ENCODE measurements at places on chromosomes 16 and 17.

DNA sequence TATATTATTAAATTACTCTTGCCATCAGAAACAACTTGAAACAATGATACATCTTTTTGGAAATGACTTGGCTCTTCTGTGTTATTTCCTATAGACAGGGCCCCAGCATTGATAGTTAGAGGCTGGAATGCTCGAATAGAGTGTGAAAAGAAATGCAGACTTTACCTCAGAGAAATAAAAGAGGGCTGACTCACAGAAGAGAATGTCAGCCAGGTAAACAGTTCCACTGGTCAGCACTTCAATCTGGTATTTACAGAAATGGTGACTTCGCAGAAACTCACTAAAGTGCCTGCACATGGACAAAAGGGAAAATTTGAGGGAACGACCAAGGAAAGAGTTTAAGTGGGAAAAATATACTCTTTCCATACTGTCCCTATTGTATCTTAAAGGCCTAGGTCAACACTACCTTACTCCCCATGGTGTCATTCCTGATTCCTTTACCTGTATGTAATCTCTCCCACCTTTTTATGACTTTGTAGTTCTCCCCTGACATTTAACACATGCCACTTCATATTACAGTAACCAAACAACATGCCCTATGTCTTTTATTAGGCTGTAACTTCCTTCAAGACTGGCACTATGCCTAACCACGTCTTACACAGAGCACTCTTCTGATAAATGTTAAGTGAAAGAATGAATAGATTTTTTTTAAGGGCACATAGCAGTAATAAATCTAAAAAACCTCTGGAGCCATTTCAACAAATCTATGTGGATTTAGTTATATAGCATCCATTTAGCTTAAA is 36.7 kb downstream of the AKAP10 start:
- no peak for DNase-seq

DNA sequence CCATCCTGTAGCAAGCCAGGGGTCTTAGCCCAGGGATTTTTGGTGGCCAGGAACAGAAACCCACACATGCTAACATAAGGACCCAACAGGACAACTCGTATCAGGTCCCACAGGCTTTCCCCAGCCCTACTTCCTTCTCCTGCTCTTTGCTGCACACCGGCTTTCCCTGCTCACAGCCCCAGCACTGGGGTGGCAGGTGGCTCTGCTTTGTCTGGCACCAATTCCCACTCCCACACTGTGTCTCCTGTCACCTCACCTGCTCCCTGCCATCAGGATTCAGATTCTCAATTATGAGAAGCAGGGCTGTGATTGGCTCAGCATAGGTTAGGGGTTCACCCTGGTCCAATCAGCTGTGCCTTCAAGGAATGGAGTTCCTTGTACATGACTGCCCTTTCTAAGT is 94.1 kb downstream of the TMEM132E start:
- no peak for DNase-seq

- DNase-seq: no peak
Measured at GRCh38 chr17:57675427-57676387, 69.4 kb downstream of the CCDC182 start.

DNA sequence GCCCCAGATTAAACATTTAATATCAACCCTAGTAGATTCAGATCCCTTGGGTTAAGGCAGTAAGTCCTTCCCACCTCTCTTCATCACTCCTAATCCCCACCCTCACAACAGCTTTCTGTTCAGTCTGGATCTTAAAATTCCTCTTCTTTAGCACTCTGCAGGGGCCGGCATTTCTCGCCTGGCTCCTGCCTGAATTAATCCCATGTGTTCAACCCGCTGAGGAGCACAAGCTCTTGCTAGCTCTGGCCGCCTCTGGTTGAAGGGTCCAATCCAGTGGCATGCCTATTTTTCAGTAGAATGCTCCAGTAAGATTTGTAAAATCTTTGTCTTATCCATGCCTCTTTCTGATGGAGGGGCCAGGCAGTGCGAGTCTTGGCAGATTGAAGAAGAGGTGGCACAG is 59.2 kb downstream of the CYB5B start:
- no peak for DNase-seq

- DNase-seq: no peak
Measured at GRCh38 chr17:48406936-48407567, 23.0 kb downstream of the SKAP1 start.

DNA sequence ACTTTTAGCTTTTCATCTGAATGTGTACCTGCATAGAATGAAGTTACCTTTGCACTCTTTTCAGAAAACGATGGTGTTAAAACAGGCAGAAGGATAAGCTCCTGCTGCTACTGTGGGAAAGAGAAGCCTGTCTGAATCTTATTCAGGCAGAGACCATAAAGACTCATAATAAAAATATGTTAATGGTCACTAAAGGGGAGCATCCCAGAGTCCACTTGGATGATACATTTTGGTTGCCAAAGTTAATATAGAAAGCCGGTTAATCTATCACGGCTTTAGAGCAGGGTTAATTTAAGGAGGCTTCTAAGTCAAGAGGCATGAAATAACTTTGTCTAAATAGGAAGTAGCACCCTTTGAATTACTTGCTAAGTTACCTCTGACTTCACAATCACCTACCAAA is 2.9 kb downstream of the MARCHF10 start:
- no peak for DNase-seq

DNA sequence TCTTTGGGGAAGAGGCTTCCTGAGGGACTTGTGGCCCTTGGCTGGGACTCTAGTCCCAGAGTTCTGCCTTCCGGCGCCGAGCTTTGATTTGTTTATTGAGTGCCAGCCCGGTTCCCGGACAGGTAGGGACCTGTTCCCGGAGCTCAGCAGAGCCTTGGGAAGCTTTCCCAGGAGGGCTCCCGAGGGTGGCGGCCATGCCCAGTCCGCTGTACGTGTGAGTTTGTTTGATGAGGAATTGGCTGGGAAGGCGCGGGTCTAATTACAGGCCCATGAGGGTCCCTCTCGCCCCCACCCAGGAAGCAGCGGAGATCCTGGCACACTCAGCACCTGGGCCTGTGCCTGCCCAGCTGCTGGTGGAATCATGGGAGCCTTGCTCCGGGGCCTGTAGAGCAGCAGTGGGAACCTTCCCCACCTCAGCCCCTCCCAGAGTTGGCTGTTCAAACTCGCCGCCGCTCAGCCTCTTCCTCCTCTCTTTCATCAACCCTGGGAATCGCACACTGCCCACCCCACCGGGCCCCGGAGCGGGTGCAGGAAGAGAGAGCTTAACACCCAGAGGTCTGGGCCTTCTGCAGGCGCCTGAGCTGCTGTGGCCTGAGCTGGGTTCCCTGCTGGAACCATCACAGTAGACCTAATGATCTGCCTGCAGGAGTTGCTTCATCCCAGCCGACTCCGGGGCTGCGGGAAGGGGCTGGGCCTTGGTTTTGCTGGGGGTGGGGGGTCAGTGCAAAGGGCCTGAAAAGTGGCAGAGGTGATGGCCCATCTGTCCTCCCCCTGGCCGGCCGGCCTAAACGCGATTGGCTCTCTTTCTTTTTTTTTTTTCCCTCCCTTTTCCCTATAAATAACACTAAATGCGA is 313.7 kb downstream of the SEC14L1 start:
- no peak for DNase-seq

DNA sequence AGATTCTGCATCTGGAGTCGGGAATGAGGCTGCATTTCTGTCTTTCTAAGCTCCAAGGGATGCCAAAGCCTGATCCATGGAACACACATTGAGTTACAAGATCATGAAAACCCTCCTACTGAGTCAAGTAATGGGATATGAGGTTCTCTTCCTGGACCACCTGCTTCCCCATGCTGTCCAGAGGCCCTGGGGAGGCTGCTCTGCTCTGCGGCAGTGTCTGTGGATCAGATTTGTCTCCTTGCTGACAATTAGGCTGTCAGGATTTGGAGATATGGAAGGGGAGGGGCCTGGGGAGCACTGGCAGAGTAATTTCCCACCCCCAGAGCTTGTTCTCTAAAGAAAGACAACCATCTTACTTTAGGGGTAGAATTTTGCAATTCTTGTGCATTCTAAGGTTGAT is 33.0 kb downstream of the C16orf95 start:
- DNase-seq: no peak

GRCh38 chr16:27819356-27819755 is 244.2 kb downstream of the GSG1L start:
- no peak for DNase-seq

DNA sequence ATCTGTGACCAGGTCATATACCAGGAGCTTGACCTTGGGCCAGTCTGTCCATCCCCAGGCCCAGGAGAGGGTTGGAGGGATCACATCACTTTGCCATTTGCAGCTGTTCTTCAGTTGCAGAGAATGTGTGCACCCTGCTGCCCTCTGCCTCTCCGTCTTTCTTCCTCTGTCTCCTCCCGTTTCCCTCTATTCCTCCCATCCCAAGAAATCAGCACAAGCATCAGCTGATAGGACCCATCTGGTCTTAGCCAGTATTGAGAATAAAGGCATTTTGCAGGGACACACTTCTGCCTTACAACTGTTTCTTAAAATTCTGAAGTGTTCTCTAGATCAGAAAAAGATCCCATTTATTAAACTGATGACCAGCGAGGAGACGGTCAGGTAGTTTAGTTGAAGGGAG is 368.7 kb downstream of the CPPED1 start:
- DNase-seq: no peak

GRCh38 chr17:63701456-63701820 is 1.5 kb upstream of the LIMD2 start:
- DNase-seq: no peak

DNA sequence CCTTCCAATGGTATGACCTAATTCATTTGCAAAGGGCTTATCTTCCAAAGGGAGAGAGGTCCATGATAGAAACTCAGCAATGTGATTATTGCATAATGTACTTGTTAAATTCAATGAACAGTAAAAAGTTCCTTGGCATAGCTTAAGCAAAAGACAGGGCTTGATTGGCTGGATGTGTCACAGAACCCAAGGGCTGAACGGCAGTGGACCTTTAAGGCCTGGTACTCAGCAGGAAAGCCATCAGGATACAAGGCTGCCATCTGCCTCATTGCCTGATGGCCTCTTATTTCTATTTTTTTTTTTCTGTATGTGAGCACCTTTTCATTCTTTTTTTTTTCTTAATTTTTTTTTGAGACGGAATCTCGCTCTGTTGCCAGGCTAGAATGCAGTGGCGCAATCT is 208.9 kb upstream of the WSCD1 start:
- DNase-seq: no peak

DNA sequence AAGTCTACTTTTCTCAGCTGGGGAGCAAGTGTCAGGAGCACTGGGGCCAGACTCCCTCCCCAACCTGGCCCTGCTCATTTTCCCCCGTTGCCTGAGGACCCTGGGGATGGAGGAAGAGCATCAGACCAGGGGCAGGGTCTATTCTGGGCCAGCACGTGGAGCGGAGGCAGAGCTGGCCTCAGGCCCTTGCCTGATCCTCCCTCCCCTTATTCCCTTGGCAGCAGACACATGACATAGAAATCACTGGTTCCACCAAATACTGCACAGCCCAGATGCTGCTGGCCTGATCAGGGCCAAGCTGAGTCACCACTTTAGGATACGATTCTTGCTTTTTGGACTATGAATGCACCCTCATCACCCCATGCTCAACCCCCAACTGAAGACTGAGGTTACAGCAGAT is 15.8 kb upstream of the AGRP start:
- DNase-seq: no peak

GRCh38 chr17:14448818-14449217 is 147.9 kb downstream of the HS3ST3B1 start:
- DNase-seq: no peak

DNA sequence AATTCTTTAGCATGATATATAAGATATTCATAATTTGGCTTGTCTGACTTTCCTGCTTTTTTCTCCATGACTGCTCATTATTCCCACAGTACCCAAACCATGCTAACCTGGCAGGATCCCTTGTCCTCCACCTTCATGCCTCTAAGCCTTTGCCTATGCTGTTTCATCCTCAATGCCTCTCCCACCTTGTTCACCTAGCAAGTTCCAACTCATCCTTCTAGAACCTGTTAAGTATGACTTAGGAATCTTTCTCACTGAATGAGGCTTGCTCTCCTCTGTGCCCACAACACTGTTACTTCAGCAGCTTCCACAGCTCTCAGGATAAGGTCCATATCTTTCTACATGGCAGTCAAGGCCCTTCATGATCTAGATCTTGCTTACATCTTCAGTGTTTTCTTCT is 34.0 kb downstream of the CA10 start:
- DNase-seq: no peak

GRCh38 chr17:49457564-49458535 is 37.2 kb upstream of the NGFR start:
- DNase-seq: no peak

GRCh38 chr17:80109713-80110446 is 8.5 kb downstream of the GAA start:
- no peak for DNase-seq

GRCh38 chr16:30026449-30026848 is 3.5 kb downstream of the C16orf92 start:
- no peak for DNase-seq

DNA sequence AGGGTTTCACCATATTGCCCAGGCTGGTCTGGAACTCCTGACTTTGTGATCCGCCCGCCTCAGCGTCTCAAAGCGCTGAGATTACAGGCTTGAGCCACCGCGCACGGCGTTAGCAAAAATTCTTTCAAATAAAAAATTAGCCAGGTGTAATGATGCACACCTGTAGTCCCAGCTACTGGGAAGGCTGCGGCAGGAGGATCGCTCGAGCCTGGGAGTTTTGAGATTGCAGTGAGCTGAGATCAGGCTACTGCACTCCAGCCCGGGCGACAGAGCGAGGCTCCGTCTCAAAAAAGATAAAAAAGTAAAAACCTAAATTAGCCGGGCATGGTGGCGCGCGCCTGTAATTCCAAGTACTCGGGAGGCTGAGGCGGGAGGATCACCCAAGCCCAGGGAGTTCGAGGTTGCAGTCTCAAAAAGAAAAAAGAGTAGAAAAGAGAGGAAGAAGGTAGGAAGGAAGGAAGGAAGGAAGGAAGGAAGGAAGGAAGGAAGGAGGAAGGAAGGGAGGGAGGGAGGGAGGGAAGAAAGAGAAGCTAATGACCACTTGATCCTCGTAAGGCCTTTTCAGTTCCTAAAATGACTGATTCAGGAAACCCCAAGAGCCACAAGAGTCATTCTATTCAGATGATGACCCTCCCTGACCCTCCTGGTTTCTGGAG is 59.2 kb downstream of the SRL start:
- DNase-seq: no peak

DNA sequence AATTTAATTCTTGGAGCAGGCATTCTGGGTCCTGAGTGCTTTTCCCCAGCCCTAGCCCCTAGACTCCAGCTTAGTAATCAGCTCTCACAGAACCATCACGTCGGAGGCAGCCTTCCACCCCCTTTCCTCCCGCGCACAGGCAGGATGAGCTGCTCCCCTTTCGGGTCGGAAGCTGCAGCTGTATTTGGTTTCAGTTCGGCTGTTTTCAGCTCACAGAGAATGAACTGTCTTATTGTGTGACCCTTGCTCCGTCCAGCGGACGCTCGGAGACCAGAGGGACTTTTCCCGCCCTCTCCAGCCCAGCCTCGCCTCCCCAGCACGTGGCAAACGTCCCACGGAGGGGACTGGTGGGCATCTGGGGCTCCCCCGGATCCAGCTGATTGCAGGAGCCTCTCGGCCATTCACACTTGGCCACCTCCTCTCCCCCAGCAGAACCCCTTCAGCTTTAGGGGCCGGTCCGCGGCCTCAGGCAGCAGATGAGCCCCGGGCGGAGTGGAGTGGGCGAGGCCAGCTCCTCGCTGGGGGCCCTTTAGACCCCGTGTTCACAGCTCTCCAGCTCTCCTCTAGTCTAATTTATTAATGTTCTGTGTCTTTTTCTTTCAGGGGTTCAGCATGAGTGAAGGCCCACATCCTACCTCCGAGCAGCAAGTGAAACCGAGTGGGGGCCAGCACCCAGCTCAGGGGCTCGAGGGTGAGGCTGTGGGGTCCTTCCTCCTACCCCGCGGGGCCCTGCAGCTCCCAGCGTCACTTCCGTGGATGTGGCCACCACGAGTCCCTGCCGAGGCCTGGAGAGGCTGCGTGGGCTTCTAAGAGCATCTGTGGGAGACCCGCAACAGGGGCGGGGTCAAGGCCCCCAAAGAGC is 863 bp upstream of the UTS2R start:
- DNase-seq: peak; percentile 30
